ENCODE measurements at places on chromosomes 12 and 14.

DNA sequence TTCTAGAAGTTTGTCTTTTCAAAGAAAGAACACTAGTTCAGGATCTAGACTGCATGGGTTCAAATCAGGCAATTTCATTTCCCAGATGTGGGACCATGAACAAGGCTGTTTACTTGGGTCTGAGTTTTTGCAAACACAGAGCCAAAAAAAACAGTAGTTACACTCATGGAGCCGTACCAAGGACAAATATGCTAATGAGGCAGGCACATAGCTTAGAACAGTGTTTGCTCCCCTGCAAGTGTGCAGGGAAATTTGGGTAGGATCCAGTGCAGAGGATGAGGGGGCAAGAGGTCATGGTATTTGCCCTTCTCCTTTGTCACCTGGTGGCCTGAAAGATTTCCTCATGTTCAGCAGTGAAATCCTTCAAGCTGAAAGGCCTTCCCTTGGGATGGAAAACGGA, 860.4 kb downstream of the VRK1 start:
- DNase-seq: no peak
- H3K36me3 ChIP-seq: no peaks in the 10 kb centered on the region
- no peaks in the 10 kb centered on the region for H3K27me3 ChIP-seq
- H3K27ac ChIP-seq: no peak overlapping the region

GRCh38 chr12:116436561-116437249, 122.5 kb upstream of the MAP1LC3B2 start:
- DNase-seq: no peak
- H3K27ac ChIP-seq: no peak overlapping the region
- H3K36me3 ChIP-seq: no peaks in the 10 kb centered on the region

- H3K27ac ChIP-seq: peak overlapping the region; percentile 30
- DNase-seq: peak; percentile 83
- H3K4me1 ChIP-seq: peaks cover 16% of the 10 kb centered on the region
- peaks cover 5% of the 10 kb centered on the region for H3K27me3 ChIP-seq
- H3K4me3 ChIP-seq: no peak overlapping the region
These were observed 68.9 kb upstream of the NCOR2 start for GRCh38 chr12:124636138-124636978.

GRCh38 chr12:44000309-44000952, 164.6 kb downstream of the TMEM117 start:
- no peaks in the 10 kb centered on the region for H3K36me3 ChIP-seq
- no peaks in the 10 kb centered on the region for H3K4me1 ChIP-seq
- peak; percentile 36 for DNase-seq
- H3K27ac ChIP-seq: no peak overlapping the region

DNA sequence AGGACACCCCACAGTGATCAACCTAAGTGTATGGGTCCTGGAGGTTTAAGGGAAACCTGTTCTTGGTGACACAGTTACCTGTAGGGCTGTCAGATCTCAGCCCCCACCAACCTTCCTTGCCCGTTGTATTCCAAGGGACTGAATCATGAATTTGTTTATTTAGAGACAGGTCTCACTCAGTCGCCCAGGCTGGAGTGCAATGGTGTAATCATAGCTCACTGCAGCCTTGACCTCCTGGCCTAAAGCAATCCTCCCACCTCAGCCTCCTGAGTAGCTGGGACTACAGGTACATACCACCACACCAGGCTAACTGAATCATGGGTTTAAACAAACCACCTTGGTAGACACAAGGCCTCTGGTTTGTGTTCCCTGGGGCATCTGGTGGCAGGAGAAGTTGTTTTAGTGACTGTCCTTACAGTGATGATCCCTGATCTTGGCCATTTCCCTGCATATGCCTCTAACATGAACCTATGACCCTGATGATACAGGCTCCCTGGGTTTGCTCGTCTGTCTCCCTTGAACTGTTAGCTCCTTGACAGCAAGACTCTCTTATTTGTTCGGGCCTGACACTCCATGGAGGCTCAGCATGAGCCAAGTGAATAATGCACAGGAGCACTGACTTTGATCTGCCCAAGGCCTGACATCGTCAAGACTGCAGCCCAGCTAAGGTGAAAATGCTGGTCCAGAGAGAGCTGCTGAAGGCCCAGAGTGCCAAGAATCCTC, 47.9 kb downstream of the PITPNM2 start:
- no peaks in the 10 kb centered on the region for H3K27me3 ChIP-seq
- H3K36me3 ChIP-seq: peaks cover 9% of the 10 kb centered on the region
- H3K27ac ChIP-seq: no peak overlapping the region
- no peak overlapping the region for H3K4me3 ChIP-seq
- peaks cover 42% of the 10 kb centered on the region for H3K4me1 ChIP-seq

DNA sequence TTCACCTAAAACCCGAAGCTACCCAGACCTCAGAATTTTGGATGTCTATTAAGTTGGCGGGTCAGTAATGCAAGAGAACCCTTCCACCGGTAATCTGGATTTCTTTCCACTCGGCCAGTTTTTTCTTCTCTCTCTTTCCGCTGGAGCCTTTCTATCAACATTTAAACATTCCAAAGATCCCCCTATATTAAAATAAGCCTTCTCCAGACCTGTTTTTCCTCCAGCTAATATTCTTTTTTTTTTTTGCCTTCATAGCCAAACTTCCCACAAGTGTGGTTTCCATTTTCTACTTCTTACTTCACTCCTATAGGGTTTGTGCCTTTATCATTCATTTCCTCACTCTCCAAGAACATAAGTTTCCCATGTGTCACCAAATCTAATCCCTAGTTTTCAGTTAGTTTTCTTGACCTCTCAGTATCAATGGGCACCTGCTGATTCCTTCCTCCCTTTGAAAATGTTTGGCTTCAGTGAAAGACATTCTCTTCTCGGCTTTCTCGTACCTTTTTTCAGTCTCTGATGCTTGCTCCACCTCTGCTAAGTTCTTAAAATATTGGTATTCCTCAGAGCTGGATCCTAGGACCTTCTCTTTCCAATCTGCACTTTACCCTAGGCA, 583 bp upstream of the SDR39U1 start:
- peak overlapping the region; percentile 99 for H3K27ac ChIP-seq
- H3K27me3 ChIP-seq: no peaks in the 10 kb centered on the region
- H3K36me3 ChIP-seq: peaks cover 45% of the 10 kb centered on the region
- H3K4me1 ChIP-seq: peaks cover 36% of the 10 kb centered on the region

DNA sequence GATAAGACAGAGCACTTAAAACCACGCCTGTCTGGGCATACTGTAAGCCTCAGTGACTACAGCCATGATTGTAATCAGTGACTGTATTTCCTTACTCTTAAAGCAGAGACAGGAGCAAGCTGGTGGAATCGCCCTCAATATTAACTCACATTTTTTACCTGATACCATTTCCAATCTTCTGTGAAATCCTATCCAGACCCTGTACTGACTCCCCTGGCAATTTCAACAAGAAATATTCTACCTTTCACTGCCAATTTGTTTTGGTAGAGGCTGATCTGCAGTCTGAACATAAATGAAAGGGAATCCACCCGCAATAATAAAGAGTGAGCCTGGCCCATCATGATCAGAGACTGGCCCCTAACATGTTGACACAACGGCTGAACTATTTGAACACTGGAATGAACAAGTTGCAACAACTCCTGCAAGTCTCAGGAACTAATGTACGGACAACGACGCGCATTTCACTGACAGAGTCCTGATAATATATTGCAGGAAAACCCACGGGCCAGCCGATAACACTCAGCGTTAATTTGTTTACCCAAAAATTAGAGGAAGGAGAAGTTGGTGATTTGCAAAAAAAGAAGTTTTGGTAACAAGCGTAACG, 195.5 kb upstream of the BTG1 start:
- H3K36me3 ChIP-seq: no peaks in the 10 kb centered on the region
- no peaks in the 10 kb centered on the region for H3K27me3 ChIP-seq
- peaks cover 20% of the 10 kb centered on the region for H3K4me1 ChIP-seq
- peak overlapping the region; percentile 70 for H3K27ac ChIP-seq

GRCh38 chr12:65875640-65876071, 51.4 kb downstream of the HMGA2 start:
- H3K36me3 ChIP-seq: no peaks in the 10 kb centered on the region
- DNase-seq: no peak
- peaks cover 16% of the 10 kb centered on the region for H3K27me3 ChIP-seq
- H3K27ac ChIP-seq: no peak overlapping the region
- H3K4me3 ChIP-seq: no peak overlapping the region
- no peaks in the 10 kb centered on the region for H3K4me1 ChIP-seq

DNA sequence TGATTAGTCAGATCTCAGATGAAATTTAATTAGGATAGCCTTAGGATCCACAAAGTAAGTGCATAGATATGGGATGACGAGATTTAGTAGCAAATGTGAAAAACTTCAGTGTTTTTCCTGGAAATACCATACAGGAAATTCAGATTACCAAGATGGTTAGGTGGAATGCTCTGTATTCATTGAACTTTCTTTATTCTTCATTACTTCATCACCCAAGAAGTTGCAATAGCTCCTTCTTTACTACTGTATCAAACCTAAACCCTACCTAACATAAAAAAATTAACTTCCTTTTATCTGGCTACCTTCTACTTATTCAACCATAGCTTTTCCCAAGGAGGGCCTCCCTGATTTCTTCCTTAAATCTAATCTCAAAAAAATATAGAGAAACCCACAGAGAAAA, 100.4 kb downstream of the TTC6 start:
- no peaks in the 10 kb centered on the region for H3K4me1 ChIP-seq
- H3K27me3 ChIP-seq: peaks cover 2% of the 10 kb centered on the region
- no peak overlapping the region for H3K4me3 ChIP-seq
- no peak for DNase-seq
- no peaks in the 10 kb centered on the region for H3K36me3 ChIP-seq
